Glomerular endothelial cell (primary cell): ENCODE measurements at places on chromosomes 2 and 18.

DNA sequence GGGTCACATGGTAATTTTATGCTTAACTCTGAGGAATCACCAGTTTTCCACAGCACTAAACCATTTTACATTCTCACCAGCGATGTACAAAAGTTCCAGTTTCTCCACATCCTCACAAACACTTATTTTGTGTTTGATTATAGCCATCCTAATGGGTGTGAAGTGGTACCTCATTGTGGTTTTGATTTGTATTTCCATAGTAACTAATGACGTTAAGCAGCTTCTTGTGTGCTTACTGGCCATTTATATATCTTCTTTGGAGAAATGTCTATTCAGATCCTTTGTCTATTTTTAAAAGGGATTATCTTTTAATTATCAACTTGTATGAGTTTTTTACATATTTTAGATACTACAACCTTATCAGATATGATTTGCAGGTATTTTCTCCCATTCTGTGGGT is 42.0 kb downstream of the CCDC150 start:
- DNase-seq, result no peak

GRCh38 chr2:80469428-80469827 is 164.9 kb upstream of the LRRTM1 start:
- DNase-seq, result no peak

- DNase-seq, result no peak
These were observed 37.9 kb upstream of the CTAGE1 start for GRCh38 chr18:22455425-22456115.

- DNase-seq, result no peak
These were observed 73.6 kb downstream of the OLA1 start for GRCh38 chr2:174174741-174175140.

DNA sequence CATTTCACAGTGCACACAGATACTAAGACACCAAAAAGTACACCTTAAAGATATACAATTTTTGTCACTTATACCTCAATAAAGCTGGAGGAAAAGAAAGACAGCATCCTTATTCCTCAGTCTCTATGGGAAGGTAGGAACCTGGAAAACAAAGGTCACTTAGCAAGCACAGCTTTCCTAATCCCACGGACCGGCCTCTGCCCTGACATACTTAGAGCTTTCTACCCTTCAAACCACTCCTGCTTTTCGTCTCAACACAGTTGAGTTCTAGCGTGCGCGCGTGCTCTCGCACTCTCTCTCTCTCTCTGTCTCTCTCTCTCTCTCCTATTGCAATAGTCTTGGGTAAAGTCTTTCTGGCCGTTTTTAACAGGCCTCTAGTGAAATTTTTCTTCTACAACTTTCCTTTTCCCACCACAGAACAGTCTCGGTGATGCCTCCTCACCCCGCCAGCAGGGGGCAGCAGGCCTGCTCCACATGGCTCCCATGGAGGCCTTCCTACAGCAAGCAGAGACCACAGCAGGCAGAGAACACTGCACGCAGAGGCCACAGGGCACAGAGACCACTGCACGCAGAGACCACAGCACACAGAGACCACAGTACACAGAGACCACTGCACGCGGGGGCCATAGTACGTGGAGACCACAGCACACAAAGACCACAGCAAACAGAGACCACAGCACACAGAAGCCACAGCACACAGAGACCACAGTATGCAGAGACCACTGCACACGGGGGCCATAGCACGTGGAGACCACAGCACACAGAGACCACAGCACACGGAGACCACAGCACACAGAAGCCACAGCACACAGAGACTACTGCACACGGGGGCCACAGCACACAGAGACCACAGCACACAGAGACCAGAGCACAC is 106.9 kb downstream of the FBXO15 start:
- no peak for DNase-seq

GRCh38 chr2:224264259-224264658 is 137.6 kb downstream of the FAM124B start:
- DNase-seq, result no peak

- no peak for DNase-seq
These were observed 173.7 kb downstream of the ASXL3 start for GRCh38 chr18:33751613-33752221.
